Mesothelial cell of epicardium (in vitro differentiated cells): ENCODE measurements at places on chromosomes 12 and 14.

DNA sequence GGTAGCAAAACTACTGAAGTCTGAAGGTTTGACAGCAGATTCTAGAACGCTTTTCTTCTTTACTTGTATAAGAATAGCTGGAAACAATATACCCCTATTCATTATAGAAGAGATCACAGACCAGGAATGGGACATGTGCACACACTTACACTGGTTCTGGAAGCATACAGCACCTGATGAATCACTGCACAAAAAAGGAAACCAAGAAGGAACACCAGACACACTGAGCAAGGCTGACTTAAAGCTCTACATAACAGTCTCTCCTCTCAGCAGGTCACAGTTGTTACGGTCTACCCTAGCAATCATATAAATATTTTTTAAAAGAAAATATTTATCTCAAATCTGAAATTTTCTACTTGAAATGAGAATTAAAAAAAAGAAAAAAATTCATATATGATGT, 13.5 kb downstream of the ATP2B1 start:
- DNase-seq: no peak

DNA sequence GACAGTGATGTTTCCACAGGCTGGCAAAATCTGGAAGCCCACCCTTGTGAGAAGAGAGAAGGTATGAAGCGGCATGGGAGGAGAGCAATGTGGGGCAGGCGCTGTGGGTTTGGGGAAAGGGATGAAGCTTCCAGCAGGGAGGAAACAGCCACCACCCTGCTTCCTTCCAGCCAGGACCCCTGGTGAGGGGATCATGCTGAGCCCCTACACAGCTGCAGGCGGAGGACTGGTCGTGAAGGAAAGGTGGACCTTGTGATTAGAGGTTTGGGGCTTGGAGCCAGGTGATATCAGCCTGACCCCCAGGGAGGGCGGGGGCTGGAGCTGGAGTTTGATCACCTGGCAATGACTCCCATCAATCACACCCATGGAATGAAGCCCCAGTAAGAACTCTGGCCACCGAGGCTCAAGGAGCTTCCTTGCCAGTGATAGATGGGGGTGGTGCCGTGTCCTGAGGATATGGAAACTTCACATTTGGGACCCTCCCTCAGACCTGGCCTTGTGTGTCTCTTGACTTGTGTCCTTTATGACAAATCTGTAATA, 48.6 kb downstream of the RIMBP2 start:
- no peak for DNase-seq

GRCh38 chr12:26651566-26652188, 181.3 kb downstream of the ITPR2 start:
- no peak for DNase-seq

GRCh38 chr12:110760204-110760609, 17.5 kb upstream of the PPP1CC start:
- no peak for DNase-seq

- no peak for DNase-seq
Observed at GRCh38 chr12:110012137-110012536, 12.9 kb downstream of the ANKRD13A start.
